ENCODE measurements at places on chromosomes 3 and 15. TPM values are rescaled to one million over a fixed set of nuclear protein-coding genes. Genes with fewer than 3 reads are reported as not detected.

DNA sequence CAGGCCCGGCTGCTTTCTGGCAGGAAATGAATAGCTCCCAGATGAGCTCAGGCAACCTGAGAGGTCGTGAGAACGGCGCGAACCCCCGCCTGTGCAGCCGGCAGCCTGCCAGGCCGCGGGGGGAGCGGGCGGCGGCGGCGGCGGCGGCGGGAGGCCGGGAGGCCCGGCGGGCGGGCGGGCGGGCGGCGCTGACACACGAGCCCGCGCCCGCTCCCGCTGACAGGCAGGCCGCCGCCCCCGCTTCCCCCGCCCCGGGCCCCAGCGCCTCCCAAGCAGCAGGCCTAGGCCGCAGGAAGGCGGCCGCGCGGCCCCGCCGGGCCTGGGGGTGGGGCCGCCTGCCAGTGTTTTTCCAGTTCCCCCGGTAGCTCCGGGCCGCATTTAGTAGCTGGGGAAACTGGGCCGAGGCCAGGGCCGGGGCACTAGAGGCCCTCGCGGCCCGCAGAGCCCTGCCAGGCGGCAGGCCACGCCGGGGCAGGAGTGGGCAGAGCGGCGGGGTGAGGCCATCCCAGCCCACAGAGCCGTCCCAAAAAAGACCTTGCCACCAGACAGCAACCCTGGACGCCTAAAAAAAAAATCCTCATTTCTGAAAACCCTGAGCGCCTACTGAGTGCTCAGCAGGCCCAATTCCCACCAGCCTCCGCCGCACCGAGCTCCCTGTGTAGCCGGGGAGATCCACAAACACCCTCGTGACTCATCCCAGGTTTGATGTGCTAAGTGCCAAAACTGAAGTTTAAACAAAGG lies 5.6 kb downstream of the HES1 start:
- H3K27me3 ChIP-seq: peaks cover 18% of the 10 kb centered on the region
- peak overlapping the region; percentile 49 for H3K27ac ChIP-seq
- peak overlapping the region; percentile 82 for H3K4me3 ChIP-seq
- H3K36me3 ChIP-seq: peaks cover 3% of the 10 kb centered on the region

DNA sequence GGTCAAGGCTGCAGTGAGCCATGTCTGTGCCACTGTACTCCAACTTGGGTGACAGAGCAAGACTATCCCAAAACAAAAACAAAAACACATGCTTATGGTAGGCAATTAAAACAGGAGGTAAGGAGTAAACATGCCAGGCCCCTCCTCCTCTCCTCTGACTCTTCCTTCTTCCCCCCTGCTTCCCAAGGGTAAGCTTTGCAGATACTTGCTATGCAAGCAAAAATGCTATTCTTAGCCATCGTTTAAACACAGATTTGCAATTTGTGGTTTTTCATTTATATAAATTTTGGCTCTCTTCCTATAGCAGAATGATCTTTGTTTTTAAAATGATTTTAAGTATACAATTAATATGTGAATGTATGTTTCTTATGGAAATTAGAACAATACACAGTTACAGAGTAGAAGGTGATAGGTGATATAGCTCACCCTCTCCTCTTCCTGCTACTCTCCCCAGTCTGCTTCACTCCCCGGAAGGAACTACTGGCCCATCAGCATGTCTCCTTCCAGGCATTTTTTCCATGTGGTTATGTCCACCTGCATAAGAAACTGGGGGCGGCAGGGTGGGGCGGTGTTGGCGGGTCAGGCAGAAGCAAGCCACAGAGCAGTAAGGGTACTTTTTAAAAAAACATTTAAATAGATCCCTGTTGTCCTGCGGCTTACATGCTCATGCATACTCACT lies 42.1 kb downstream of the IGF1R start:
- peaks cover 13% of the 10 kb centered on the region for H3K4me1 ChIP-seq
- H3K27me3 ChIP-seq: peaks cover 12% of the 10 kb centered on the region
- H3K4me3 ChIP-seq: no peak overlapping the region
- no peak for DNase-seq
- no peak overlapping the region for H3K27ac ChIP-seq

GRCh38 chr15:69338535-69339213 lies 40.0 kb downstream of the PAQR5 start:
- peaks cover 13% of the 10 kb centered on the region for H3K27me3 ChIP-seq
- DNase-seq: no peak
- no peaks in the 10 kb centered on the region for H3K36me3 ChIP-seq
- H3K27ac ChIP-seq: no peak overlapping the region
- no peaks in the 10 kb centered on the region for H3K4me1 ChIP-seq
- H3K4me3 ChIP-seq: no peak overlapping the region

DNA sequence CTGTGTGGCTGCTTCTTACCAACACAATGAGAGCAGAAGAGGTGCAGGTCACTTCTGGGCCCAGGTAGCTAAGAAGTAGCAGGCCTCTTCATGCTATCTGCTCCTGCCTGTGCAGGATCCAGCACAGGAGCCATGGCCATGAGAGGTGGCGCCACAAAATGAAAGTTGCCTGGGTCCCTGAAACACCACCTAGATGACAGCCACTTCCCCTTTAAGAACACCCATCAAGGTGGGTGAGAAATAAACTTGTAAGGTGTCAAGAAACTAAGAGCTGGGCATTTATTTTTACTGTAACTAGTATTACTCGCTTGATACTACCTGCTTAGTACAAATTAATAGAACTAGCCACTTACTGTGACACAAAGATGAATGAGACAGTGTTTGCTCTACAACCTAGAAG lies 484.6 kb upstream of the TBL1XR1 start:
- DNase-seq: no peak
- H3K36me3 ChIP-seq: peaks cover 2% of the 10 kb centered on the region
- H3K4me1 ChIP-seq: peaks cover 11% of the 10 kb centered on the region
- no peak overlapping the region for H3K4me3 ChIP-seq
- no peaks in the 10 kb centered on the region for H3K27me3 ChIP-seq

GRCh38 chr3:133820889-133821675 lies 15.5 kb downstream of the SRPRB start:
- no peaks in the 10 kb centered on the region for H3K27me3 ChIP-seq
- peaks cover 5% of the 10 kb centered on the region for H3K36me3 ChIP-seq
- no peak overlapping the region for H3K4me3 ChIP-seq
- no peak overlapping the region for H3K27ac ChIP-seq

- H3K4me1 ChIP-seq: peaks cover 23% of the 10 kb centered on the region
- H3K27me3 ChIP-seq: no peaks in the 10 kb centered on the region
- no peak for DNase-seq
- H3K36me3 ChIP-seq: no peaks in the 10 kb centered on the region
- H3K4me3 ChIP-seq: no peak overlapping the region
- H3K27ac ChIP-seq: no peak overlapping the region
Observed at GRCh38 chr15:31396881-31397560, 70.4 kb downstream of the KLF13 start.

GRCh38 chr3:101518421-101518871 lies 5.4 kb upstream of the SENP7 start:
- H3K36me3 ChIP-seq: no peaks in the 10 kb centered on the region
- H3K4me3 ChIP-seq: peak overlapping the region; percentile 45
- no peak for DNase-seq

DNA sequence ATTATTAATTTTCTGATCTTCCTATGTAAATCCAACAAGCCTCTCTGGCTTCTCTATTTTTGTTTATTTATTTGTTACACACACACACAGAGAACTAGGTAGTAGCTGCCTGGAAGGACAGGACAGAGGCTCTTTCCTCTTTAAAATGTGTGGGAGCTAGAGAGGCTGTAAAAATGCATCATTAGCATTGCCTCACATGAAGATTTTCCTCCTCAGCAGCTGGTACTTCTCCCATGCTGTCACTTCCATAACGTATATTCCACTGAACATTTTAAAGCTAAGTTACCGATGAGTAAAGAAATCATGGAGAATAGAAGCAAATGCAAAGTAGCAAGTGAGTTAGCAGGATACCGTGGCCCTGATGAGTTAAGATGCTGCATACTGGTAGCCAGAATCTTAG lies 63.9 kb downstream of the IMPG2 start:
- DNase-seq: no peak
- no peaks in the 10 kb centered on the region for H3K27me3 ChIP-seq
- H3K27ac ChIP-seq: no peak overlapping the region
- H3K4me1 ChIP-seq: peaks cover 2% of the 10 kb centered on the region

- no peaks in the 10 kb centered on the region for H3K36me3 ChIP-seq
- H3K4me3 ChIP-seq: no peak overlapping the region
- H3K27ac ChIP-seq: peak overlapping the region; percentile 73
- H3K4me1 ChIP-seq: peaks cover 15% of the 10 kb centered on the region
- no peak for DNase-seq
Observed at GRCh38 chr3:58085616-58086015, 77.4 kb downstream of the FLNB start.

- no peak overlapping the region for H3K27ac ChIP-seq
- no peak for DNase-seq
- H3K36me3 ChIP-seq: no peaks in the 10 kb centered on the region
- no peaks in the 10 kb centered on the region for H3K4me1 ChIP-seq
- H3K27me3 ChIP-seq: no peaks in the 10 kb centered on the region
Observed at GRCh38 chr3:162206648-162207047, 710.0 kb downstream of the OTOL1 start.

GRCh38 chr3:13045904-13046568 lies 27.2 kb downstream of the IQSEC1 start:
- H3K36me3 ChIP-seq: no peaks in the 10 kb centered on the region
- no peaks in the 10 kb centered on the region for H3K27me3 ChIP-seq
- H3K4me3 ChIP-seq: no peak overlapping the region
- no peak for DNase-seq
- H3K4me1 ChIP-seq: peaks cover 8% of the 10 kb centered on the region

- no peaks in the 10 kb centered on the region for H3K27me3 ChIP-seq
- no peaks in the 10 kb centered on the region for H3K4me1 ChIP-seq
- DNase-seq: no peak
- H3K36me3 ChIP-seq: no peaks in the 10 kb centered on the region
- H3K27ac ChIP-seq: no peak overlapping the region
Observed at GRCh38 chr3:100776746-100777145, 67.5 kb downstream of the TFG start.

- no peak overlapping the region for H3K4me3 ChIP-seq
- H3K4me1 ChIP-seq: peaks cover 12% of the 10 kb centered on the region
- no peak for DNase-seq
- peak overlapping the region; percentile 67 for H3K27ac ChIP-seq
- H3K36me3 ChIP-seq: no peaks in the 10 kb centered on the region
Observed at GRCh38 chr15:70025413-70026296, 72.1 kb downstream of the TLE3 start.

DNA sequence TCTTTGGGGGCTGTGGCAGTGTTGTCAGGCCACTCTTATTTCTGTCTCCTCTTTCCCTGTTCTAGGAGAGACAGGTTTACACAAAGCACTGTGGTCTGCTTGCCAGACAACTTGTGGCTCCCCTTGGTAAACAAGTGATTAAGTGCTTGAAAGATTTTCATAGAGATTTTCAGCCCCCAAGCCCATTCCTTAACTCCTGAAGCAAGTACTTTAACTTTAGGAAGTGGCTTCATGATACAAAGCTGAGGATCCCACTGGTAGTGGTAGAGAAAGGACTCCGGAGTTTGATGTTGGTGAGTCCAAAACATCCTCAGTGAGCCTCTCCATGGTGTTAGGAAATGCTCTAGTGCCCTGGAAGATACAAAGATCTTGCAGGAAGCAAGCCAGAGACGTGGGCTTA lies 12.0 kb downstream of the ZBTB38 start:
- H3K36me3 ChIP-seq: no peaks in the 10 kb centered on the region
- H3K27ac ChIP-seq: peak overlapping the region; percentile 78
- H3K4me3 ChIP-seq: no peak overlapping the region
- DNase-seq: no peak
- H3K4me1 ChIP-seq: peaks cover 28% of the 10 kb centered on the region
- peaks cover 7% of the 10 kb centered on the region for H3K27me3 ChIP-seq

DNA sequence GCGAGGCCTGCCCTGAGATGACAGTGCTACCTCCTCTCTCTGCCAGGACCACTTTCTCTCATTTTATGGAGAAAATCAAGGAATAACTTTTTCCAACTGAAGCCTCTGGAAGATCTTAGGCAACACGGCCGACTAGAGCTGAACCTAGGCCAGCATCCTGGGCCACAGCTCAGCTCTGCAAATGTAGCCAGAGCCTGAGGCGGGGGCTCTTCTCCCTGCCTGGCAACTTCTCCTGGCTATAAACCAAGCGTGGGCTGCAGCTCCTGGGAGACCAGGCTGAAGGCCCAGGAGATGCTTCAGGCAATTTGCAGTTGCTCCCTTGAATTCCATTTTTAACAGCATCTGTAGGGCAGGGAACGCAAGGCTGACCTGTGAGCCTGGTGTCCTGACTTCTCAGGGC lies 74.9 kb downstream of the CEMIP start:
- H3K4me3 ChIP-seq: no peak overlapping the region
- H3K27ac ChIP-seq: no peak overlapping the region
- no peak for DNase-seq
- H3K27me3 ChIP-seq: peaks cover 38% of the 10 kb centered on the region
- H3K4me1 ChIP-seq: peaks cover 18% of the 10 kb centered on the region
- peaks cover 3% of the 10 kb centered on the region for H3K36me3 ChIP-seq

Gene SLC6A1
- total RNA-seq: not detected

Gene FRMD4B
- total RNA-seq: 36.6 TPM

Gene LRRK1
- total RNA-seq: 1.5 TPM

Gene ALDH1A2
- total RNA-seq: not detected

Gene FBXO40
- 0.39 TPM for total RNA-seq

Gene CPA3
- not detected for total RNA-seq

Gene FANCD2
- total RNA-seq: 16.6 TPM

Gene LTF
- total RNA-seq: not detected
